Activated CD4-positive, alpha-beta T cell treated with anti-CD3 and anti-CD28 coated beads for 4 hours (primary cell): ENCODE measurements at places on chromosomes 7 and 10.

DNA sequence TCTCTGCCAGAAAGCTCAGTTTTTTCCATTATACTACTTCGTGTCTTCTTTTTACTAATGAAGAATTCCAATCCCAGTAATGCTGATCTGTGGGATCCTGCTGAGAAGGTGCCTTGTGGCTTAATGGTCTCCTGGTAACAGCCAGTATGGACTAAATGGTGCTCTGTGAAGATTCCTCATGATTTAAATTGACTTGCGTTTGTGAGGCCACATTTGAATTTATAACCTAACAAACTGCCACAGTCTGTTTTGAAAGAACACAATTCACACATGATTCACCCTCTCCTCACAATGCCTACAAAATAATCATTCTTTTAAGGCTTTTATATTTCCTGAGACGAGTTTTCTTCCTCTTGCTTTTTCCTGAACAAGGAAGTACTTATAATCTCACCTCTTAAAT lies 140.0 kb downstream of the MBL2 start:
- no peak for DNase-seq

GRCh38 chr10:44933451-44934321 lies 22.5 kb downstream of the TMEM72 start:
- no peak for DNase-seq

DNA sequence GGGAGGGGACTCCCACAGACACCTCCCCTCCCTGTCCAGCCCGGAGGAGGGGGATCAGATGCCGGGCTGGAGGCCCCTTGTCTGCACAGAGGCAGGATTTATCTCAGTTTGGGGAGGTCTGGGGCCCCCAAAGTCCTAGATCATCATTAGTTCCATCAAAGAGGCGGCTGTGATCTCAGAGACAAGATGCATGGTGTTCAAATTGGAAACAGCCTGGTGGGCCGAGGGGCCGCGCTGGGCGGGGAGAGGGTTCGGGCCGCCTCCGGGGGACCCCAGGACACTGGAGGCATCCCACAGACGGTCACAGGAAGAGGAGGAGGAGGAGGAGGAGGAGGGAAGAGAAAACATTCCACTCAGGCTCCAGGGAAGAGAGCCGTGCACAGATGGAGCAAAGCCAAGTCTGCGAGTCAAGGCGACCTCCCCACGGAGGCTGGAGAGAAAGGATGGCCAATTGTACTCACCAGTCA lies 69.5 kb upstream of the CUX1 start:
- DNase-seq = no peak

- DNase-seq = no peak
Observed at GRCh38 chr7:101156277-101156676, 2.0 kb downstream of the AP1S1 start.

- no peak for DNase-seq
Observed at GRCh38 chr7:121744319-121744718, 128.6 kb upstream of the PTPRZ1 start.

DNA sequence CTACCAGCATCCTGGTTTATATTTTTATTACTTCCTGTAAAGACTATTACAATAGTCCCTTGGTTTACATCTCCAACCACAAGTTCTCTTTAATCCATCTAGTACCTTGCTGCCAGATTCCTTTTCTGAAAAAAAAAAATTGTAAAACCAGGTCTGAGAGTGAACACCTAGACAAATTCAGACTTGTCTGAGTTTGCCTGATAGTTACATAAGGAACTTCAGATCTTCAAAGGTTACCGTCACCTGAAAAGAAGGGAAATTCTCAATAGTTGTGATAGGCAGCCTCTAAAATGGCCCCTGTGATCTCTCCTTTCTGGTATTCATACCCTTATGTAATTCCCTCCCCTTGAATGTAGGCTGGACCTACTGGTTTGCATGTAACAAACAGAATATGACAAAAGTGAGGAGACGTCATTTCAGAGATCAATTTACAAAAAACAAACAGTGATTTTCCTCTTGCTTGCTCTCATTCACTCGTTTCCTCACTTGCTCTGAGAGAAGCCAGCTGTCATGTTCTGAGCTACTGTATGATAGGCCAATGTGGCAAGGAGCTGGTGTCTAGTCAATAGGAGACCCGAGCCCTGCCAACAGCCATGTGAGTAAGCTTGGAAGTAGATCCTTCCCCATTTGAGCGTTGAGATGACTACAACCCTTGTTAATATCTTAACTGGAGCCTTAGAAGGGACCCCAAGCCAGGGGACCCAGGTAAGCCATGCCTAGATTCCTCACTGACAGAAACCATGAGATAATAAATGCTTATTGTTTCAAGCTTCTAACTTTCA lies 110.9 kb upstream of the LSM8 start:
- DNase-seq = no peak

DNA sequence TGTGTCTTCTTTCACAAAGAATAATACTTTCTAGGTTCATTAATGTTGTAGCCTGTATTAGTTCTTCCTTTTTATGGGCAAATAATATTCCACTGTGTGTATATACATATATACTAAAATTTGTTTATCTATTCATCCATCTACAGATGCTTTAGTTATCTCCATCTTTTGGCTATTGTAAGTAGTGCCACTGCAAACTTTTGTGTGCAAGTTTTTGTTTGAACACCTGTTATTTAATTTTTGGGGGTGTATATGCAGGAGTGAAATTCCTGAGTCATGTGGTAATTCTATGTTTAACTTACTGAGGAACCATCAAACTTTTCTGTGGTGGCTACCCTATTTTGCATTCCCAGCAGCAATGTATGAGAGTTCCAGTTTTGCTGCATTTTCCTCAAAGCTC lies 37.7 kb upstream of the AGR3 start:
- no peak for DNase-seq

DNA sequence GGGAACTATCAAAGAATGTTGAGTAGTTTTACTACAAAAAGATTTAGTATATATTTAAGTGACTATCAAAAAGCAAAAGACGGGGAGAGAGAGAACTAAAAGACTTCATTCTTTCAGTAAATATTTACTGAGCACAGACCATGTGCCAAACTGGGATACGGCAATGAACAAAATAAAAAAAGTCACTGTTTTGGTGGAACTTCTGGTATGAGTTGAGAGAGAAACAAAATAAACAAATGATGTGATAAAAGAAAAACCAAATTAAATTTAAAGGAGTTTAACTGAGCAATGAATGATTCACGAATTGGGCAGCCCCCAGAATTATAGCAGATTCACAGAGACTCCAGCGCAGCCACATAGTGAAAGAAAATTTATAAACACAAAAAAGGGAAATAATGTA lies 17.8 kb upstream of the AKAP9 start:
- DNase-seq = no peak

- no peak for DNase-seq
Observed at GRCh38 chr7:29620556-29620930, 56.9 kb downstream of the PRR15 start.

DNA sequence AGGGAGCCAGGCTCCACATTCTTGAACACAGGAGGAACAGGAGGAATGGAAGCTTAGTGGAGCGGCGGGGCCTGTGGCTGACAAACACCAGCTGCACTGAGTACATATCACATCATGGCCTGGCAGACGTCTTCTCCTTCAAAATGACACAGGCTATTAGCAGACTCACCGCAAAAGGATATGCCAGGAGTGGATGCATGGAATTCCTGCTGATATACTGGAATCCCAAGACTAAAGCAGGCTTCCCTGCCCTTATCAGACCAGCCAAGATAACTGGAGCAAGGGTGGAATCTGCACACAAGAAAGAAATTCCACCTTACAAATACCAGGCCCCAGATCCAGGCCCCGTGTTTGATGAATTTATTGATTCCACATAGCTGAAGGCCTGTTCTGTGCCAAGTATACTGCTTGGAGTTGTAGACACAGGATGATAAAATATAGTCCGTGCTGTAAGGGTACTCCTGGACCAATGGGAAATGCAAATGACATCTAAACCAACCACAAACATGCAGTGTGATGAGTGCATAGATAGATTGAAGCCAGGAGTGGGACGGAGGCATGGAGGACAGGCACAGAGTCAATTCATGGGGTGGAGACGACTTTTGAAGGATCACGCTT lies 480.5 kb upstream of the ZMIZ1 start:
- DNase-seq = no peak

- DNase-seq = no peak
Observed at GRCh38 chr7:127887631-127888030, 143.6 kb downstream of the LRRC4 start.

GRCh38 chr10:71773221-71773971 lies at the start of gene VSIR:
Gene VSIR, minus strand, starts transcription at chr10:71773520. Its CDS starts 81 bp downstream, at chr10:71773439.
- peak; percentile 96 for DNase-seq

- DNase-seq = no peak
Observed at GRCh38 chr7:134714470-134715205, 64.8 kb upstream of the CALD1 start.

DNA sequence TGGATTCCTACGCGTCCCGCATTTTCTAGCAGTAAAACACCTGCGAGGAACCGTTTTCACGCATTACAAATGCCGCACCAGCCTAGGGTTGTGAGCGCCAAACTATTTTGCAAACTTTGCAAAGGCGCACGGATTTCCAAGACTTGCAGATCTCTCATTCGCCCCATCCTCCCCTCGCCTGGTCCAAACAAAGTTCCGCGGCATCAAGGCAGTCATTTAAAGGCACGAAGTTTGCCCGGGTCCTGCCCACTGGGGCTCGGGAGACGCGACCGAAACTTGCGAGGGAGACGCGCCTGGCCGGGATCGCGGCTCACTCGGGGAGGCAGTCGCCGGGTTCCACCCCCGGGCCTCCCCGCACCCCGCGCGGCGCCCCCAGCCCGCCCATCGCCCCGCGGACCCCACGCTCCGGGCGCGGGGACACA lies 613 bp downstream of the USP6NL start:
- DNase-seq = peak; percentile 14

GRCh38 chr10:103692952-103693811 lies 162.2 kb downstream of the SH3PXD2A start:
- peak; percentile 21 for DNase-seq

GRCh38 chr10:124955243-124955642 lies 13.3 kb downstream of the ZRANB1 start:
- no peak for DNase-seq

DNA sequence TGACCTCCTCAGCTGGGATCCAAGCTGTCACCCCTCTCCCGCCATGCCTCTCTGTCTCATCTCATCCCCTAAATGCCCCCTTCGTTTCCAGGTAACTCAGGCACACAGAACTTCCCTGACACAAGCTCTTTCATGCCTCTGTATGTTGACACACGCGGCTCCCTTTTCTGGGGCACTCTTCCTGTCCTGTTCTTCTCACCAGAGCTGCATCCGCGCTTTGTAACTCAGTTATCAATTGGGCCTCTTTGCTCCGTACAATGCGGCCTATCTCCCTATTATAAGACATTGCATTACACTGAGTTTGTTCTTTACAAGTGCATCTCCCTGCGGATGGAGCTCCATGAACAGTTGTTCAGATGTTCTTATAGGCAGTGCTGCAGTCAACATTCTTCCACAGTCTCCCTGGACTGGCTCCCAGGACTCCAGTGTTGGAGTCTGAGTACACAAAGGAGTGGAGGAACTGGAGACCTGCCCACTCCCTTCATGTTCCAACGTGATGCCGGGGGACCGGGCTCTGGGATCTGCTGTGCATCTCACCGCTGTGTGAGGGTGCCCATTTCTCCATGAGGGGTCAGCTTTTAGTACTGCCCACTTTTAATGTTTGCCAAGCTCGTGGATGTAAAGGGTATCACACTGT lies 56.9 kb upstream of the TNS3 start:
- DNase-seq = no peak

DNA sequence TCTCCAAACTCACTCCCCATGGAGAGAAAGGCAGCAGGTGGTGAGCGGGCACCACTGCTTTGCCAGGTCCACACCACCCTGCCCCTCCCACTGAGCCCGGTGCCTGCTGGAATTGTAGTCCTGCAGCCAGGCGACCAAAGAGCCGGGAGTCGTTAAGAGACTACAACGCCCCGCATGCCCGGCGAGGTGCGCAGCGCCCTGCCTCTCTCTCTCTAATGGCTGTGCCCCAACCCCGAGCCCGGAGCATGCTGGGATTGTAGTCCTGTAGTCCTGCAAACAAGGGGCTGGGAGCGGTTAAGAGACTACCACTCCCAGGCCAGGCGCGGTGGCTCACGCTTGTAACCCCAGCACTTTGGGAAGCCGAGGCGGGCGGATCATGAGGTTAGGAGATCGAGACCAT lies 8.1 kb upstream of the ZNF727 start:
- DNase-seq = no peak

- no peak for DNase-seq
Observed at GRCh38 chr10:32151871-32152270, 95.6 kb upstream of the KIF5B start.

GRCh38 chr10:17239345-17240085 lies 11.5 kb downstream of the VIM start:
- DNase-seq = no peak

GRCh38 chr7:77727527-77727926 lies 31.3 kb downstream of the RSBN1L start:
- DNase-seq = no peak

- no peak for DNase-seq
Observed at GRCh38 chr7:34949361-34949760, 87.9 kb downstream of the DPY19L1 start.

DNA sequence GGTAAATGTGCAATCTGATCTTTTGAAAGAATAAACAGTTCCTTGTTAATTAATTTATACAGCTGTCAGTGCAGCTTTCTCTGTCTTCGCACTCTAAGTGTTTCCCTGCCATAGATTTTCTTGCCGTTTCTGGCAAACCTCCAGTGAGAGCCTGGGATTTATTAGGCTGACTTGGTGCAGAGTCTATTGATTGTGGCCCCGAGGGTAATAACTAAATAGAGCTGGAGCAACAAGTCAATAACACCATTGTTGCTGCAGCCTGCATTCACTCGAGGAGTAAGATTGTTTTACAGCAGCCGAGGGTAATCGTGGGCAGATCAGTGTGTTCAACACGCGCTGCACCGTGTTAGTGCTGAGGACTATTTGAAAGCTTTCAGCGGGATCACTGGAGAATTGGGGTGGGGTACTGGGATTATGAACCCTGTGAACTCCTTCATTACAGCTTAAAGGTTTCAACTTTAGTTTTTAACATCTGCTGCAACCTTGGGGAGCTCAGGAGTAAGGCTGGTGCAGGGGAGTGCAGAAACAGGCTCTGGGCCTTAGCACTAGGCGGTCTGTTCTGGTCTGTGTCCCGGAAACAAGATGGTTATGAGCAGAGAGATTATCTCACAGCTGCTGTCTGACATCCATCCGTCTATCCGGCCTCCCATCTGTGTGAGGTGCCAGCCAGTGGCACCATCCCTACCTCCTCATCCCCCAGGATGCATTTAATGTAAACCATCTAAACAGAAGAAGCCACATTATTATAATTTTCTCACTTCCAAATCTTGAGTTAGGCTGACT lies 174.0 kb upstream of the TCF7L2 start:
- DNase-seq = no peak

GRCh38 chr7:137804836-137805235 lies 41.9 kb downstream of the DGKI start:
- no peak for DNase-seq

- DNase-seq = no peak
Observed at GRCh38 chr10:133471300-133472109, 17.8 kb downstream of the SCART1 start.
